DND-41 (cell line): ENCODE measurements at places on chromosomes 4 and X.

DNA sequence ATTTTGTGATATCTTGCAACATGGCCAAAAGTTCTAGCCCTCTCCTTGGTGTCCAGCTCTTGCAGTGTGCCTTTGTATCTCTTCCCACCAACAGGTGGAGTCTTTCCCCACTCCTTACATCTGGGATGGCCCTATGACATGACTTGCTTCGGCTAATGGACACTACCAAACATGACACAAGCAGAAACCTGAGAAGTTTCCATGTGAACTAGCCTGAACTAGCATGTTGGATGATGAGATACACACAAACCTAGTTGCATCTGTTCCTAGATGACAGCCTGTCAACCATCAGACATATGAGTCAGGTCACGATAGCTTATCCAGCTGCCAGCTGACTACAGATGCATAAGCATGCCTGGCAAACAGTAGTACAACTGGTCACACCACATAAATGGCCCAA lies 207.5 kb upstream of the FTHL17 start:
- no peak for DNase-seq
- H3K27me3 ChIP-seq = no peaks in the 10 kb centered on the region
- H3K36me3 ChIP-seq = no peaks in the 10 kb centered on the region
- H3K4me3 ChIP-seq = no peak overlapping the region
- H3K4me1 ChIP-seq = no peaks in the 10 kb centered on the region

- H3K4me3 ChIP-seq = no peak overlapping the region
- H3K27ac ChIP-seq = no peak overlapping the region
- DNase-seq = no peak
- no peaks in the 10 kb centered on the region for H3K27me3 ChIP-seq
These were observed 39.5 kb downstream of the ENOPH1 start for GRCh38 chr4:82469791-82470345.

DNA sequence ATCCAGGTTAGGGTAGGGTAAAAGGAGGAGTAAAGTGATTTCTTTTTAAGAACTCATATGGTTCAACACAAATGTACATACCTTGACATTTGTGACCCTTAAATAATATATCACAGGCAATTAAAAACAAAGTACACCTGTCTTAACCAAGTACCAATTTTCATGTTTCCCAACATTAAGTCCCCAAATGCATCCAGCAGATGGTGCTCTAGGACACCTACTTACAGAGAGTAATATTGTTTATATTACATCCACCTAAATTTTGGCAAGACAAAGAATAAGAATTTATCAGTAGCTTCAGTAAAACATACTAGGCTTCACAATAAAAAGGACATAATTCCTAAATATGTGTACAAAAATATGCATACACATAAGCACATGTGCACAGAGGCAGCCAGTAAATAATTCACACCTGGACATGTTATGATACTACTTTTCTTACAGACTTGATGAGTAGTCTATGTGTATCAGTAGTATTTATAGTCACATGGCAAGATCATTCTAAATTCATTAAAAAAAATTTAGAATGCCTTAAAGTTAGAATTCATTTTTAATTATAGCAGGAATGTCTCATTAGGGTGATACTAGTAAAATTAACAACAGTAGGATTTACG lies 219.7 kb downstream of the DCLK2 start:
- no peaks in the 10 kb centered on the region for H3K27me3 ChIP-seq
- H3K27ac ChIP-seq = no peak overlapping the region
- no peaks in the 10 kb centered on the region for H3K4me1 ChIP-seq

DNA sequence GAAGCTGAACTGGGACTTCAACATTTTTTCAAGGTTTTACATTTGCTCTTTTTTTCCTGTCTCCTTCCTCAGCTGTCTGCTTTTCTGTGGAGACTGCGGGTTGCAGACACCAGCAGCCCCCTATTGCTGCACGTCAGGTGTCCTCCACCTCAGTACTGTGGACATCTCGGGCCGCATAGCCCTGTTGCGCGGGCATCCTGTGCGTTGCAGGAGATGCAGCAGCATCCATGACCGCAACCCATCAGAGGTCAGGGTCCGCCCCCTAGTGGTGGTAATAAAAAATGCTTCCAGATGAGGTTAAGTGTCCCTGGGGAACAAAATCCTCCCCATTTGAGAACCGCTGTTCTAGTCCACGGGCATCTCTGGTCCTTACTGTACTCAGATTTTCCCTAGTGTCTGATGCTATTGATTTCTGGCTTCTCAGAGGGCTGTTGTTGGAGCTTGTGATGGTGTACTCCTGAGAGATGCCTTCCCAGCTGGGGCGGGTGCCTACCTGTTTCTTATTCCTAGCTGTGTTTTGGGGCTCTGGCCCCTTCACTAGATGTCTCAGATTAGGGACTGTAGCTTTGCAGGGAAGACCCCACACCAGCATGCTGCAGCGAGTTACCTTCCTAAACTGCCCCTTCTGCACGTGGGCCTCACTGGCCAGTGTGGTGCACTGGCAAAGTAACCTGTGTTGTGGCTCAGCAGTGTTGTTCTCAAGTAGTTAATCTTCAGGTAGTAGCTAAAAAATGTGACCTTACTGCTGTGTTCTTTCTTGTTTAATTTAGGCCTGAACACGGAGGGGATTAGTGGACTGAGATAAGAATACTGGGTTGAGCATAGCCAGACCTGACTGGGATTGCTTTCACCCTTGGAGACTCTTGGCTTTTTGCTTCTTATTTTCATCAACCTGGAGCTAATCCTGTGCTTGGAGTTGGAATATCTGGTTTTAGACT lies 28.2 kb downstream of the NSD2 start:
- H3K36me3 ChIP-seq = peaks cover 88% of the 10 kb centered on the region
- H3K4me3 ChIP-seq = no peak overlapping the region
- DNase-seq = peak; percentile 68
- no peaks in the 10 kb centered on the region for H3K27me3 ChIP-seq
- H3K4me1 ChIP-seq = peaks cover 8% of the 10 kb centered on the region; the same call in 1 of the 2 replicates

GRCh38 chr4:17567271-17567670 lies 9.7 kb upstream of the LAP3 start:
- no peaks in the 10 kb centered on the region for H3K36me3 ChIP-seq
- no peaks in the 10 kb centered on the region for H3K4me1 ChIP-seq
- no peak overlapping the region for H3K27ac ChIP-seq
- no peaks in the 10 kb centered on the region for H3K27me3 ChIP-seq

- no peaks in the 10 kb centered on the region for H3K4me1 ChIP-seq
- H3K27ac ChIP-seq = no peak overlapping the region
- DNase-seq = peak; percentile 47
- H3K36me3 ChIP-seq = no peaks in the 10 kb centered on the region
- no peaks in the 10 kb centered on the region for H3K27me3 ChIP-seq
These were observed 96.8 kb upstream of the CXXC4 start for GRCh38 chr4:104591510-104591911.

DNA sequence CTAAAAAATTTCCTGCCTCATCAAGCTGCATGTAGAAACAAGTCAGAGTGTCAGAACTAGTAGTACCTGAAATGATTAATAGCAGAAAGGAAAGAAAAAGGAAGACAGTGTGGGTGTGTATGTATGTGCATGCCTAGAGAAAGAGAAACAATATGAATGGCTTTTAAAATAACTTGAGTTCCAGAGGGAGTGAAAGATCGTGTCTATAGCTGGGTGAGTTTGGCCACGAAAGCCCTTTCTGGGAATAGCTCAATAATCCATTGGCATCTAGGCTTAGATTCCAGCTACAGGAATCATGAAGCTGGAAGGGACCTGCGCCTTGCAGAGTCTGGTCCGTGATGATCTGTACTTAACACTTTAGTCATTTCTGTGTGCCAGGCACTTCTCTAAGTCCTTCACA lies 195.6 kb downstream of the RAPGEF2 start:
- H3K36me3 ChIP-seq = no peaks in the 10 kb centered on the region
- H3K4me3 ChIP-seq = no peak overlapping the region
- no peak overlapping the region for H3K27ac ChIP-seq

DNA sequence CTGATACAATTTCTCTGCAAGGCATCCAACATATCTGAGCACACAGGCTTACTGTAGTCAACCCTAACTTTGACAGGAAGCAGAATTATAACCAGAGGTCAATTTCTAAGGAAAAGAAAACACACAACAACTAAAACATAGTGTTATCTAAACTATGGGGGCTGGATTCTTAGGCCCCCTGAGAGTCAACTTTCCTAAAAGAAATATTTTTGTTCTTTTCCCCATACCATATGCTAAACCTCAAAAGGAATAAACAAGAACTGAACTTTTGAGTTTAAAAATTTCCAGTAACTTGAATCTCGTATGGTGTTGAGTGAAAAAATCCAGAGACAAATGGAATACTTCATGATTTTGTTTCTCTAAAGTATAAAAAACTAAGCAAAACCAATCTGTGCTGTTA lies 42.9 kb downstream of the ATXN3L start:
- no peaks in the 10 kb centered on the region for H3K36me3 ChIP-seq
- no peaks in the 10 kb centered on the region for H3K4me1 ChIP-seq
- DNase-seq = no peak

DNA sequence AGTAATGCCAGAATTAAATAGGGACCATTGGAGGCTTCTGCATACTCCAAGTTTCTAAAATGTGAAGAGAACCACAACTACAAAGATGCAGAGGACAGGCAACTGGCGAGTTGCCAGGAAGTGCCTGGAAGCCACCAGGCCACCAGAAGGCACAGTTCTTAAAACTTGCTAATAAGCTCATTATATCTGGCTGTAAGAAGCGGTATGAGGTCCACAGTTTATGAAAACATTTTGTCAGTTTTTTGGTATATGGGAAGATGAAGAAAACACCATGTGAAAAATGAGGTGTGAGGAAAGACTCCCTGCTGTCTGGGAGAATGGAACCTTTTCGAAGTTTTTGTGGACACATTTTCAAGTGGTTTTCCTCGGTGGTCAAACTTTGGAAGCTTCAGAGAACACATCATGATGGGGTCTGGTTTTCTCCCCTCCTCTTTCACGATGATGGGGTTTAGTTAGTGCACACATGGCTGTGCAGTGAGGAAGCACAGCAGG lies 202.7 kb downstream of the NR3C2 start:
- no peaks in the 10 kb centered on the region for H3K4me1 ChIP-seq
- no peak for DNase-seq
- no peak overlapping the region for H3K4me3 ChIP-seq
- H3K27ac ChIP-seq = no peak overlapping the region
- no peaks in the 10 kb centered on the region for H3K27me3 ChIP-seq

- DNase-seq = no peak
- H3K4me3 ChIP-seq = no peak overlapping the region
- no peaks in the 10 kb centered on the region for H3K36me3 ChIP-seq
- H3K27ac ChIP-seq = no peak overlapping the region
- H3K4me1 ChIP-seq = no peaks in the 10 kb centered on the region
These were observed 56.6 kb upstream of the C4orf54 start for GRCh38 chr4:99714179-99714578.

GRCh38 chrX:150293311-150294013 lies 69.7 kb upstream of the MAMLD1 start:
- H3K4me1 ChIP-seq = no peaks in the 10 kb centered on the region
- H3K36me3 ChIP-seq = no peaks in the 10 kb centered on the region
- DNase-seq = no peak

DNA sequence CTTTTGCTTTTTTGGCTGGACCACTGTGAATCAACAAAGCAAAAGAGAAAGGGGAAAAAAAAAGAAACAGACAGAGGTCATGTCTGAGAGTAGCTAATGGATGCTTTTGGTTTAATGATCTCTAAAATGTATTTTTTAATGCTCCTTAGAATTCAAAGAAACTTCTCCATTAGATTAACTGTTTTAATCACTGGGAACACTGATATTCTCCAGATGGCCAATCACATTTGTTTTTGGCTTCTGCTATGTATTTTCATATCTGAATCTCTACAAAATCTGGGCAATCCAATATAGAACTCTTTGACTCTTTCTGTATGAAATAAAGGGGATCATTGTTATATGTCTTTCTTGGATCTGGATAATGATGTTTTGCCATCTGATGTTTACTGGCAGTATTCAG lies 278.2 kb downstream of the ADGRL3 start:
- H3K4me3 ChIP-seq = no peak overlapping the region
- no peaks in the 10 kb centered on the region for H3K4me1 ChIP-seq
- no peak for DNase-seq
- H3K36me3 ChIP-seq = no peaks in the 10 kb centered on the region
- no peaks in the 10 kb centered on the region for H3K27me3 ChIP-seq

- H3K27me3 ChIP-seq = no peaks in the 10 kb centered on the region
- no peaks in the 10 kb centered on the region for H3K4me1 ChIP-seq
- no peak for DNase-seq
- no peak overlapping the region for H3K27ac ChIP-seq
- no peak overlapping the region for H3K4me3 ChIP-seq
These were observed 452.4 kb downstream of the BCOR start for GRCh38 chrX:39645178-39645895.

DNA sequence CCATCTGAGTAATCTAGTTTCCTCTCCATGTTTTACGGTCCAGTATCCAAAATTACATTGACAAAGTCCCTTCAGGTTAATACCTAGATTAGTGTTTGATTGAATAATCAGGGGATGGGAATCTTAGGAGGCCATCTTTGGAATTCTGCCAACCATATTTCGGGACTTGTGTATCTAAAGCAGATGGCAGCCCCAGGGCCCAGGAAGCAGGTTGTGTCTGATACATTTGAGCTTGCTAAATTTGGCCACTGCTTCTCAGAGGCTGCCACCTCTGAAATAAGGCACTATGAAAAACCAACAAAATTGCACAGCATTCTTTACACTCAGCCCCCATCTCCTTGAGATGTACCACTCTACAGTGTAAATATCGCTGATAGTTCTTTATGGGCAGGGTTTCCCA lies 102.1 kb downstream of the ASB9 start:
- H3K27ac ChIP-seq = no peak overlapping the region
- H3K36me3 ChIP-seq = no peaks in the 10 kb centered on the region
- no peak for DNase-seq

DNA sequence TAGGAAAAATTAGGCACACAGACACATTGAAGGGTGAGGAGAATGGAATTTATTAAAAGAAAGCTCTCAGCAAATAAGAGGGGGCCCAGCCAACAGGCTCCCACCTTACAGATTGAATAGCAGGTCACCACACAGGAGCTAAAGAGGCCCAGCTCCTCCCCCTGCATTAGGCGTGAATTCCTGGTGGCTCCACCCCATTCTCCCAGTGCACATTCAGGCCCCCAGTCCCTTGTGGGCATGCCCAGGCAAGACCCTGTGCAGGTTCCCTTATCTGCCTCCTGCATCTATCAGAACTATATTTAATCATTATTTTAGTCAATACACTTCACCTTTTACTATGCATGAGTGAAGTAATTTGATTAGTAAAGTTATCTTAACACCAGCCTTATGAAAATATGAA lies 856.3 kb upstream of the NDST4 start:
- no peak overlapping the region for H3K4me3 ChIP-seq
- no peak overlapping the region for H3K27ac ChIP-seq
- no peaks in the 10 kb centered on the region for H3K4me1 ChIP-seq
- H3K27me3 ChIP-seq = no peaks in the 10 kb centered on the region

DNA sequence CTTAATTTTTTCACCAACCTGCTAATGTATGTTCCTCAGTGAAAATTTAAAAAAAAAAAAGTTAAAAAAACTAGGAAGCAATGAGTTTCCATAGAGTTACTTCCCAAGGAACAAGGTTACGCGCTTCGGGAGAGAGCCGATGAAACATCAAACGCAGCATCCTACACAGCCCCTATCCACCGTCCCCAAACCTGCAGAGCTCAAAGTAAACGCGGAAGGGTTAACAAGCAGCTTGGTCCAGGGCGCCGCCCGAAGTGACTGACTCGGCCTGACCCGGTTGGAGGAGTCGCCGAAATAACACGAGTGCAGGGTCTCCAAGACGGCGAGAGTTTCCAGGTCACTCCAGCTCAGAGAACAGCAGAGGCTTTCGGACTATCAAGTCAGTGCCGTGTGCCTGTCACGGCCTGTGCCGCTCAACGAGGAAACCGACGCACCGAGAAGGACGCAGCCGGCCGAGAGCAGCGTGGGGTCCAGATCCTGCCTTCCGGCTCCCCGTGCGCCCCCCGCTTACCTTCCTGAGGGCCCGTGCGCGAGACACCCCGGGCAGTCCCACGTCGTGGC lies 512 bp downstream of the NOP14 start:
- H3K4me1 ChIP-seq = peaks cover 31% of the 10 kb centered on the region
- H3K27ac ChIP-seq = peak overlapping the region; percentile 86
- peaks cover 22% of the 10 kb centered on the region for H3K36me3 ChIP-seq
- no peaks in the 10 kb centered on the region for H3K27me3 ChIP-seq
- no peak for DNase-seq
- peak overlapping the region; percentile 84 for H3K4me3 ChIP-seq
